Stimulated activated CD4-positive, alpha-beta T cell treated with anti-CD3 and anti-CD28 coated beads, TNF-alpha, amount 100 ng/mL, for 24 hours (primary cell): ENCODE measurements at places on chromosomes 1 and 21.

- peak; percentile 26 for DNase-seq
Observed at GRCh38 chr1:7752512-7753417, 18.3 kb upstream of the VAMP3 start.

- no peak for DNase-seq
Observed at GRCh38 chr1:170240409-170240808, 94.7 kb downstream of the NTMT2 start.

GRCh38 chr1:183517401-183517800 lies 45.1 kb downstream of the SMG7 start:
- DNase-seq = no peak

DNA sequence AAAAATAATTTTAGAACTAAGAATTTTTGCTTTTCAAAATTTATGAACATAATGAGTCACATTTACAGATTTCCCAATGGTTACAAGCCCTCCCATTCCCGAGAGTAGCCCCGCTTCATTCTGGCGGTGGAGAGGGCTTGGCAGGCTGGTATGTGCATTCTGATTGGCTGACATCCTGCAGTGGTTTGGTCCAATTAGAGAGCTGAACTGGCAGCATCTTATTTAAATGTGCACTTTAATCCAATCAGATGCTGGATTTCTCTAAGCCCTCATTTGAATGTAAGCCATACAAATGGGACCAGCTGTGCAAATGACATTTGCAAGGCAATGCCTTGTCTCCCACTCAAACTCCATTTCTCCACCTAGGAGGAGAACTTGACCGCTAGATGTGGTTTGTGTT lies 18.0 kb upstream of the TRIM17 start:
- DNase-seq = no peak

DNA sequence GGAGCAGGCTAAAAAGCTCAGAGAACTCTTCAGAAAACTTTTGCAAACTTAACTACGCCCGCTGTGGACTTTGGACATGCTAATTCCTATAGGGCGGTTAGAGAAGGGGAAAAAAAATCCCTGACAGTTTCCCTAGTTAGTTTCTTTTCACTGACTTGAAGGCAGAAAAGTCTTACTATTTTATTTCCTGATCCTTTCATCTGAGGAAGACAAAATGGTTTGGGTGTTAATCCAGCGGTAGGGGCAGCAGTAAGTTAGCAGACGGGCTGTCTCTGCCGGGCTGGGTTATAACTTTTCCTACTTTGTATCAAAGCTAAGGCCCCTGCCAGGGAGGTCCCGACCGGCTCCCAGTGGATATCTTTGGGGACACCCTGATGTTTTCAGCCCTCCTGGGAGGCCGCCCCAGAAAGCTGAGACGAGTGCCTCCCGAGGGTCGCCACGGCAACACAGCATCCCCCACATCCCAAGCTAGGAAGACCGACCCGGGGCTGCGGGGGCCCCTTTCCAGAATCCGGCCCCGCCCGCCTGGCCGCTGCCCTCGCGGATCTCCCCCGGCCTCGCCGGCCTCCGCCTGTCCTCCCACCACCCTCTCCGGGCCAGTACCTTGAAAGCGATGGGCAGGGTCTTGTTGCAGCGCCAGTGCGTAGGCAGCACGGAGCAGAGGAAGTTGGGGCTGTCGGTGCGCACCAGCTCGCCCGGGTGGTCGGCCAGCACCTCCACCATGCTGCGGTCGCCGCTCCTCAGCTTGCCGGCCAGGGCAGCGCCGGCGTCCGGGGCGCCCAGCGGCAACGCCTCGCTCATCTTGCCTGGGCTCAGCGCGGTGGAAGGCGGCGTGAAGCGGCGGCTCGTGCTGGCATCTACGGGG lies 162.6 kb downstream of the RUNX1 start:
- DNase-seq = no peak

DNA sequence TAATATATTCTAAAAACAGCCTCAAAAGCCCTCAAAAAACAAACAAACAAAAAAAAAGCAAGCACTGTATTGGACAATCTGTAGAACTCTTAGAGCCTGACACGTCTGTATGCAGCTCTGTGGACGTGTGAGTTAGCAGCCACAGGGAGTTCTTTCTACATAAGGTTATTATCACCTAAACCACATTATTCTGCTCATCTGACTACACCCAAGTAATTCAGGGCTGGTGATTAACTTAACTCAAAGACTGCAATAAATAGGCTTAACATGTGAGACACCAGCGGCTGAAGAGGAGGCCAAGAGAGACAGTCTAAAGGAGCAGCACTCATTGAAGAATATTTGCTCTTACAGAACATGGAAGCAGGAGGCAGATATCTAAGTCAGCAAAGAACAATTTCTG lies 316.0 kb downstream of the VAV3 start:
- no peak for DNase-seq

DNA sequence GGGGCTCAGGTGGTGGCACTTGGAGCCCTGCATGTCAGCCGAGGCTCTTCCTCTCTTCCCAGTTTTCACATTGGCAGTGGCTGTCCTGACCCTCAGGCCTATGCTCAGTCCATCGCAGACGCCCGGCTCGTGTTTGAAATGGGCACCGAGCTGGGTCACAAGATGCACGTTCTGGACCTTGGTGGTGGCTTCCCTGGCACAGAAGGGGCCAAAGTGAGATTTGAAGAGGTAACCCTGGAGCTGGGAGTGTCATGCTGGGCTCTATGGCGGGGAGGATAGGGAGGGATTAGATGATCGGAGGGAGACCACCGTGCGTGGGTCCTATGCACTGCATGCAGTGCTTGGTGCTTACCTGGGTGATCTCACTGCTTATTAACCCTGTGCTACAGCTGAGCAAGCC lies 13.5 kb downstream of the AZIN2 start:
- DNase-seq = no peak
